IPS DF 19.7 (cell line): ENCODE measurements at places on chromosomes 5 and 9.

- DNase-seq, result no peak
Measured at GRCh38 chr5:56838409-56839039, 23.2 kb downstream of the MAP3K1 start.

GRCh38 chr5:54171645-54172384, 138.6 kb downstream of the ARL15 start:
- DNase-seq, result no peak

DNA sequence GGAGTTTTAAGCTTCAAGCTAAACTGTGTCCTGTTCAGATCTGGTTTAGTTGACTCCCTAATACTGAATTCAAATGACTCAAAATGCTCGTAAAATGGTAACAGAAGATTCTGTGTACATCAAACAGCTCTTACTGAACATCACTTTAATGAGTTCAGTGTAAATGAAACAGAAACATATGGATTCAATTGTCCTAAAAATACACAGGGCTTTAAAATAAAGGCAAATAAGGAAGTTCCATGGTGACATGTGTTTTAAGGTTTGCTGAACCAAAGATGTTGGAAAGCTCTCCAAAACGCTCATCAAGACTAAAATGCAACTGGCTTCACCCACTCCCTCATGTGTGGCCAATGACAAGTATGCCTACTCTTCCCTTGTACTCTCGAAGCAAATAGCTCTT, 340.0 kb upstream of the PIK3R1 start:
- DNase-seq, result no peak

GRCh38 chr5:4927097-4927496, 213.0 kb upstream of the ADAMTS16 start:
- no peak for DNase-seq

GRCh38 chr5:170338933-170339779, 41.6 kb upstream of the LCP2 start:
- DNase-seq, result no peak

GRCh38 chr9:27468000-27468399, 56.1 kb upstream of the IFNK start:
- DNase-seq, result no peak

- no peak for DNase-seq
Measured at GRCh38 chr9:110152704-110153374, 55.1 kb downstream of the C9orf152 start.

DNA sequence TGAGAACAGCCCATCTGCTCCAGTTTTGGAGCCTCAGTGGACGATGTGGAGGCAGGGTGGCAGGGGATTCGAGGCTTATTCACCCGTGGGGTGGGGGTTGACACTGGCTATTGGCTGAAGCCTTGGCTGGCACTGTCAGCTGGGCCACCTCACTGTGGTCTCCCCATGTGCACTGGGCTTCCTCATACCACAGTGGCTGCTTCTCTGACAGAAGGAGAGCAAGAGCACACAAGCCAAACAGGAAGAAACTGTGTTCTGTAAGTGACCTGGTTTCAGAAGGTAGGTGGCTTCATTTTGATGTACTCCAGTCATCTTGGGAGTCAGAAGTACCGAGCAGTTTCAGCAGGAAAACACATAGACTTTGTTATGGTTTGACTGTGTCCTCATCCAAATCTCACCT, 24.7 kb upstream of the CTNND2 start:
- no peak for DNase-seq

- no peak for DNase-seq
Measured at GRCh38 chr9:26675035-26675434, 217.6 kb downstream of the CAAP1 start.

GRCh38 chr5:138489683-138490061, 24.4 kb downstream of the EGR1 start:
- DNase-seq, result no peak

GRCh38 chr5:139739150-139739974, 56.2 kb upstream of the PSD2 start:
- no peak for DNase-seq

DNA sequence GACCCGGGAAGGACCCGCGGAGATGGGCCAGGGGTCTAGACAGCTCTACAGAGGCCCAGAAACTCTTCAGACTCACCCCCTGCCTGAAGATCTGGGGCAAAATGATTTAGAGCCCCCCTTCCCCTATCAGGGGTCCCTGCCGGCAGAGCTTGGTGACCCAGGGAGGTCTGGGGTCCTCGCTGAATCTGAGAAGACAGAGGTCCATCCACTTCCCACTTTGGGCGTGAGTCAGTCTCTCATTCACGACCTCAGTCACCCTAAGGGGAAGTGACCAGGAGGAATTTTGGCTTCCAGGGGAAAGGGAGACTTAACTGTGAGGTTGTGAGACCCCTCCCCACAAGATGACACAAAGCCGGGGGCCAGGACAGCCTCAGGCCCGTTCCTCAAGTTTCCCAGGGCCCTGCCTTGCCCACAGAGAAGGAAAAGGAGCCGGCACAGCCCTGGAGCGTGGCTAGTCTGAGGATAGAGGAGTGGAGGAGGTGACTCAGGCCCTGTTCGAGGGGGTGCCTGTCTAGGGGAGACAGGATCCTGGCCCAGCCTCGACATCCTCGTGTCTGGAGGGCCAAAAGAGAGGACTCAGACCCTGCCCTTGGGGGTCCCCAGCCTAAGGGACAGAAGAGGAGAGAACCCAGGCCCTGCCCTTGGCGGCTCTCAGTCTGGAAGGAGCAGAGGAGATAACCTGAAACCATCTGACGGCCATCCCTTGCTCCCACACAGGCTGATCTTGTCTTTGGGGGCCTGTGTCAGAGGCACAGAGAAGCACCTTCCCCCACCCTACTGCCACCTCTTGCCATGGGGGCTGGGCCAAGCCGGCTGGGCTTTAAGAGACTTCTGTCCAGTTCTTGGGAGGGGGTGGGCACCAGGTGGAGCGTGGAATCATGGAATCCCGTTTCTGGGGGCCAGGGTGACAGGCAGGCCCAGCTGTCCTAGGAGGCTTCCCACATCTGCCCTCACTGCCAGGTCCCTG, 889 bp downstream of the PDLIM4 start:
- no peak for DNase-seq

DNA sequence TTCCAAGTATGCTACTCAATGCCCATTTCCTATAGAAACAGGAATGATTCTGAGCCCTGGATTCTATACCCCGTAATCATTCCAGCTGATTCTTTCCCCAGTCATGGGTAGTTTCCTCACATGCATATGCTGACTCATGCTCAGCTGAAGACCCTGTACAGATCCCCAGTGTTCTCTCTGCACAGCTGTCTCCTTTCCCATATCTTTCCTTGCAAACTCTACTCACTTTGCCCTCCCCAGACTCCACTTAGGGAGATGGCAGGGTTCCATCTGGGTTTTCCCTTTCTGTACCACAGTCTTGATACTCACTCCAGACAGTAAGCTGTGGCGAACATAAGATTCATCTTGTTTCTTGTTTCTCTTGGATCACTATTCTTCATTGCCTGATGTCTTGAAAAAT, 357.6 kb downstream of the RAB3C start:
- no peak for DNase-seq
